ENCODE measurements at places on chromosomes 2 and 18.
A peak's percentile ranks its signal among the peaks of the same experiment; 100 is the strongest.

DNA sequence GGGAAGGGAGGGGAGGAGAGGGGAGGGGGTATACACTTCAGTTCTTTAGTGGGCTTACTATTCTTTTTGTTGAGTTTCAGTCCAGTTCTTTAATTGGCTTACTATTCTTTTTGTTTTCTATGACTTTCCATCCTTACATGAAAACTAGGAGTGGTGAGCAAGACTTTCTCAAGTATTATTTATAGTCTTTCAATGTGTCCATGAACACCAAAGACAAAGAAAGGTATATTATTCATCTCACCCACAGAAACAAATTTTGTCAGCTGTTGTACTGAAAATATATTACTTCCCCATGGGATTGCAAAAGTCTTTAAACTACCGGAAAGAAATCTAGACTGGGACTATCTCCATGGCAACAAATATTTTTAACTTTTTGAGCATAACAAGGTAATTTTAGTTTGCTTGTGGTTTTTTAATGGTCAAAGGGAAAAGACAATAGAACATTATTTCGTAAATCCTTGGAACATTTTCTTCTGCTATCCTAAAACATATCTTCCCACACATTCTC lies 17.6 kb downstream of the ADAM17 start:
- peak; percentile 69 for DNase-seq

DNA sequence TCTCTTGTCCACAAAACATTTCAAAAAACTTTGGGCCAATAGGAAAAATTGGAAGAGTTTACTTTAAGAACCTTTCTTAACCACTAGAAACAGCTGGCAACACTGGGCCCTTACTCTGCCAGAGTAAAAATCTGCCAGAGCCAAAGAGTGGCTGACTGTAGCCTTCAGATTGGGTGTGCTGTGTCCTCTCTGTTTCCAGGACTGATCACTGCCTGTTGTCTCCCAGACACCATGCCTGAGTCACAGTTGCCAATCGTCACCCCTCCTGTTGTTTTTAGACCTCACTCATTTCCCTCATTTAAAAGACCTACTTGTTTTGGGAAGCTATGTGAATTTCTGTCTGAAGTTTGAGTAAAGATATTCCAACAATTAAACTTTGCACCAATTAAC lies 159.1 kb downstream of the PPP1R1C start:
- DNase-seq, result no peak

GRCh38 chr2:51085420-51086068 lies 53.6 kb upstream of the NRXN1 start:
- no peak for DNase-seq

- no peak for DNase-seq
These were observed 2.6 kb downstream of the GPR39 start for GRCh38 chr2:132419235-132419634.

DNA sequence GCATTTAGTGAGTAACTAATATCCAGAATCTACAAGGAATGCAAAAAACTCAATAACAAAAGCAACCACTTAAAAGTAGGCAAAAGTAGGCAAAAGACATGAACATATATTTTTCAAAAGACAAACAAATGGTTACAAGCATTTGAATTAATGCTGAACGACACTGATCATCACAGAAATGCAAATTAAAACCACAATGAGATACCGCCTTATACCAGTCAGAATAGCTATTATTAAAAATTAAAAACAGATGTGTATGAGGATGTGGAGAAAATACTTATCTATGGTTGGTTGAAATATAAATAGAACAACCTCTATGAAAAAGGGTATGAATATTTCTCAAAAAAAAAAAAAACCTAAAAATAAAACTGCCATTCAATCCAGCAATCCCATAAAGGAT lies 51.7 kb downstream of the SNTG2 start:
- no peak for DNase-seq

GRCh38 chr18:58158008-58158407 lies 114.0 kb downstream of the NEDD4L start:
- no peak for DNase-seq

DNA sequence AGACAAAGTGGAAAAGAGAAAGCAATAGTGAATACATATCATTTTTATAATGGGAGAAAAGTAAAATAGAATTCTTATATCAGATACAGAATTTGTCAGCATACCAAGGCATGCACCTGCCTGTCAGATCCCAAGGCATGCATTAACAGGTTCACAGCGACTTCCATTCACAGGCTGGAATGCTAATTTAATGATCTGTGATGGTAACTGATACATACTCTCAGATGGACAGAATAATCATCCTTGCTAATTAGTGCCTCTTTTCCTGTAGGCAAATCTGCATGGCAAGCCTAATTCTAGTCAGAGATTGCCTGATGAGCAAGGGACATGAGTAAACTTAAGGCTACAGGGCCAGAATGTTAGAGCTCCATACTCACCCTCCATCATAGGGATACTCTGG lies 76.1 kb downstream of the PRKRA start:
- no peak for DNase-seq

- no peak for DNase-seq
These were observed 150.8 kb upstream of the PGAP1 start for GRCh38 chr2:197077336-197077735.

- DNase-seq, result no peak
These were observed 15.9 kb downstream of the TMX3 start for GRCh38 chr18:68699043-68699442.

DNA sequence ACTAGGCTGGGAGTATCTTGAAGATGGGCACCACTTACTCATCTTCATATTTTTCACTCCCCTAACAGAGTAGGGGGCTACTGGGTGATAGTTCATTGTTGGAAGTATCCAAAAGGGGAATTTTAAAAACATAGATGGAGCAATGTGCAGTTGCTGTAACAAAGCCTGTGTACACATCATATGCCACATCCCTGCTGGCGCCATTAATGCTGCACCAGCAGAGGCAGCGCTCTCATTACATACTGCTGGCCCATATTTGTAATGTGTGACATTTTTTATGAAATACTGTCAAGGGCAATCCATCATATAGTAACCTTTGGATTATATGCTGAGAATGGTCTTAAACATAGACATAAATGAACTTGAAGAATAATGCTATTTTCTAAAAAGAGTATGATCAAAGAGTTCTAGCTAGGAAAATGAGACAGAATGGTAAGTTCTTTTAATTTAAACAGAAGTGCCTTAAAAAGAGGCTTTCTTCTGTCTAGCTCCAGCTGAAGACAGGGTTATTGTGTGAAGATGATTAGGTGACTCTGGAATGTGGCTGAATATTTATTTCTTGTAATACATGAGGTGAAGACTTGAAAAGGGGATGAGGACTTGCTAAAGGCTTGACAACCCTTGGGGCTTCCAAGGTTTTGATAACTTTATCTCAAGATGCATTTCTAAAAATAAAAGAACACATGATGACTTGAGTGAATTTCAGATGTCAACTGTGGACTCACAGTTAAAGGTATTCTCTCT lies 2.4 kb upstream of the TMEM178A start:
- DNase-seq, result no peak

DNA sequence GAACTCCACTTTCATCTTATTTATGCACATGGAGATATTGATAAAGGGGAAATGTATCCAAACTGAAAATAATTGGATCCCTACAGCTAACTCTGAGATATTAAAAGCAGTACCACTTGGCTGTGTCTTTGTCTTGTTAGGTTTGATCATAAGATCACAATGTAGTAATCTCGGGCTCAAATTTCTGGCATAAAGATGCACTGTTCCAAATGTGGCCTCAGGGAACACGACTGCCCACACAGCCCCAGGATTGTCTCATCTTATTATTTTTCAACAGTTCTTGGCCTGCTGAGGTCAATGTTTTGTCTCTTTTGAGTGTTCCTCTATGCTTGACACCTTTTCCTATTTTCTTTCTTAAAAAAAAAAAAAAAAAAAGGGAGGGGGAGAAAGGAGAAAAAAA lies 114.1 kb downstream of the GBX2 start:
- no peak for DNase-seq

DNA sequence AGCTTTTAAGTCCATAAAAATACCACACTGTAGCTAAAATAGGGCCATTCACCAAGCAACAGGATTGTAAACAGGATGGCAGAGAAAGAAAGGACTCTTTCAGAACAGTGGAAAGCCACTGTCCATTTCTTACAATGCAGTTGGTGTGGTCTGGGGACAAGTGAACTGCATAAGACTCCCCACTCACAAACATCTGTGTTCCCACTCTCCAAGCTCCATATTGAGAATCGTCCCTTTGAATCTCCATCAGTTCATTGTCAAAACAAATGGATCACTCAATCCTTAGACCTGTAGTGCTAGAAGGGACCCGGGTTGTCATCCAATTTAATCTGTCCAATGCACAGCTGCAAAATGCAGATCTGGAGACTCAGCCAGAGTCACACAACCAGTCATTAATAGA lies 347.4 kb upstream of the KLHL29 start:
- DNase-seq, result no peak

DNA sequence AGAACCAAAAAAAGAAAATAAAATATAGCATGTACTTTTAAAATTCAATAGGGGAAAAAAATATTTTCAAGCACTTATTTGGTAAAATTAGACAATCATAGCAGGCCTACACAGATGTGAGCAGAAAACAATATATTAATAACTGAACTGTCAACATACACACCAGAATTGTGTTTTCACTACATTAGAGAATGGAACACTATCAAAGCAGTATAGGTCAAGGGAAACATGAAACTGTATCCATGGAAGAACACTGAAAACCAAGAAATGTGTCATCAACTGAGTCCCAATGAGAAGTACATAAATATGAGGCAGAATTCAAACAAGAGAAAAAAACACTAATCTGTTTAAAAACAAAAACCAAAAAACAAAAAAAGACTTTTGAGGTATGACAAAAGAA lies 132.4 kb downstream of the USP34 start:
- no peak for DNase-seq

- no peak for DNase-seq
These were observed 96.5 kb upstream of the HS6ST1 start for GRCh38 chr2:128414946-128415778.

DNA sequence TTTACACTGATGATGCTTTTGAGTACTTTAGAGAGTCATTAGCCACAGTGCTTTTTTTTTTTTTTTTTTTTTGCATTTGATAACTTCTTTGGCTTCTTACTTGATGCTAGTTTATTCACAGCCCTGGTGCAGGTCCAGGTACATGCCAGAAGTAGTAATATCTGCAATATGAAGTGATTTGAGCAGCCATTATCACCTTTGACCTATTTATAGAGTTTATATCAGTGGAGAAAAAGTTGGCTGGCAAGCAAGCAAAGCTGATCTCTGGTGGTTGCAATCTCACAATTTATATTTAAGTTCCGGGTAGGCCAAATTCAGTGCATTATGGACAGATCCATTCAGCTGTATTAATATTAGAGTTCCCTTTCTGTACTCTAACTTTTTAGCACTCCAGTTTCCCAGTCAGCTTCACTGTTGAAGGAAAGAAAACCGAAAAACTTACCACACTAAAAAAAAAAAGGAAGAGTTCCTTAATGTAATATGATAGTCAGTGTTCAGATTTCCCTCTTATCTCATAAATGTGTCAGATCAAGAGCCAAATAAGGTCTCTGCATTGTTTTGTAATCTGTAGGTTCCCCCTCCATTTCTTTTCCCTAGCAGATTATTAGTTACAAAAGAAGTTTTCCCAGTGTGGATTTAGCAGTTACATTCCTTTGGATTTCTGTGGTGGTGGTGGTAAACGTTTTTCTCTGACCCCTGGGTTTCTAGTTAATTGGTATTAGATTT lies 78.6 kb downstream of the HAUS1 start:
- no peak for DNase-seq

- peak; percentile 82 for DNase-seq
These were observed 25.3 kb upstream of the MFSD6 start for GRCh38 chr2:190382851-190383250.

DNA sequence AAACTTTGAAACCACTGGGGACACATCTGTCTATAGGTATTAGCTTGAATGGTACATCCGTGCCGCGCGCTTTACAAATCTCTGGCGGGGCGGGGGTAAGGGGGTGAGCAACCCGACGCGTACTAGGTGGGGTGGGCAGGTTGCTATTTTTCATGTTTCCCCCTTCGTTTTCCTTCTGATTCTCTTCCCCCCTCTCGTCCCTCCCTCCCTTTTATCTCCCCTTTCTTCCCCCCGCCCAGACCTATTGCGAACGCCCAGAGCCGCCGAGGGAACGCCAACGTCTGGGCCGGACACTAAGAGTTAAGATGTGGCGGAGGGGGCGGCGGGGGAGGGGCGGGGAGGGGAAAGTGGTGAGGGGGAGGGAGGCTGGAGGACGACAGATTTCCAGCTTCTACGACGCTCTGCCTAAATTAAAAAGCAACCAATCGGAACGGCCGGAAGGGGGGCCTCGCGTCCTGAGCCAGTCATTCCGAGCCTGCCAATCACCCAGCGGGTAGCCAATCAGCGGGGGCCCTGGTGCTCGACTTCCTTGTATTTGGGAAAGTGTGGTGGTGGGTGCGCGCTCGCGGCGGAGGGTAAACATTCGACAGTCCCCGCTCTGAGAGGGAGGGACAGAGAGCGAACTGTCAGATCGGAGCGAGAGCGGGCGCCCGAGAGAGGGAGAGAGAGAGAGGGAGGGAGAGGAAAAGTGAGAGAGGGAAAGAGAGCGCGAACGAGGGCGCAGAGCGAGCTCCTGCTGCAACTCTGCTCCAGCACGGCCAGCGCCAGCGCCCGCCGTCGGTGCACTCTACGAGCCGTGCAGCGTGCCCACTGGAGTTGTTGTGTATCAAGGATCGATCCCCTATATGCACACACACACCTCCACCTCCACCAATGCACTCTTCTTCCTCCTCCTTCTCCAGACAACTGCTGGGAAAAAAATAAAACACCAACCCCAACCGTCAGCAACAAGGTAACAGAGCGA lies at the start of gene POU3F3:
POU3F3 (plus strand) TSS at position 582 of the 964 bp plus-strand sequence. CDS start 1,396 bp downstream, outside the sequence.
- DNase-seq, result no peak

- no peak for DNase-seq
These were observed 5.9 kb downstream of the ASXL3 start for GRCh38 chr18:33583901-33584300.

- DNase-seq, result no peak
These were observed 91.0 kb upstream of the KCNH7 start for GRCh38 chr2:162929571-162929970.

DNA sequence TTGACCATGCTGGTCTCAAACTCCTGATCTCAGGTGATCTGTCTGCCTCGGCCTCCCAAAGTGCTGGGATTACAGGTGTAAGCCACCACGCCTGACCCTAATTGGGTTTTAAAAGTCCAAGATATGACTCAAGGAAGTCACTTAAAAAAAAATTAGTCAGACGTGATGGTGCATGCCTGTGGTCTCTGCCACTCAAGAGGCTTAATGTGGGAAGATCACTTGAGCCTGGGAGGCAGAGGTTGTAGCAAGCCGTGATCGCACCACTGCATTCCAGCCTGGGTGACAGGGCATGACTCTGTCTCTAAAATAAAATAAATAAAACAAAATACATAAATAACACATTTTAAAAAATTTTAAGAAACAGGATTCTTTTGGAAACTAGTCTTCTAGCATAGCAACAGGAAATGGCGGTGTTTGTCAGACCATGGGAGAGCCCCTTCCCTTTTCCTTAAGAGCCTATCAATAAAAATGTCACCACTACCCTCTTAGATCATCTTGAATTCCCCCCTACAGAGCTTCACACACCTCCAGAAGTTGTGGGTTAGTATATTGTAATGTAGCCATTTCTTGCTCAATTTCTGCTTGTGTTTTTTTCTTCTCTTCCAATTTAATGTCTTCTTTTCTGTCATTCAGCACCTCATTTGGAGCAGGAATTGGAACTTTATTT lies 20.1 kb downstream of the SFT2D3 start:
- DNase-seq, result no peak

- DNase-seq, result peak; percentile 89
These were observed 37.5 kb upstream of the ZBTB7C start for GRCh38 chr18:48446582-48447225.

All from Karpas-422 (cell line).